Neural progenitor cell (in vitro differentiated cells): ENCODE measurements at places on chromosomes 16 and 17. TPM values are rescaled to one million over a fixed set of nuclear protein-coding genes. Genes with fewer than 3 reads are reported as not detected.

DNA sequence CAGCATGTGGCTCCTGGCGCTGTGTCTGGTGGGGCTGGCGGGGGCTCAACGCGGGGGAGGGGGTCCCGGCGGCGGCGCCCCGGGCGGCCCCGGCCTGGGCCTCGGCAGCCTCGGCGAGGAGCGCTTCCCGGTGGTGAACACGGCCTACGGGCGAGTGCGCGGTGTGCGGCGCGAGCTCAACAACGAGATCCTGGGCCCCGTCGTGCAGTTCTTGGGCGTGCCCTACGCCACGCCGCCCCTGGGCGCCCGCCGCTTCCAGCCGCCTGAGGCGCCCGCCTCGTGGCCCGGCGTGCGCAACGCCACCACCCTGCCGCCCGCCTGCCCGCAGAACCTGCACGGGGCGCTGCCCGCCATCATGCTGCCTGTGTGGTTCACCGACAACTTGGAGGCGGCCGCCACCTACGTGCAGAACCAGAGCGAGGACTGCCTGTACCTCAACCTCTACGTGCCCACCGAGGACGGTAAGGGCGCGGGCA, 645 bp downstream of the NLGN2 start:
- H3K36me3 ChIP-seq = peaks cover 8% of the 10 kb centered on the region
- H3K27me3 ChIP-seq = no peaks in the 10 kb centered on the region
- H3K4me3 ChIP-seq = no peak overlapping the region
- H3K4me1 ChIP-seq = peaks cover 19% of the 10 kb centered on the region
- DNase-seq = no peak
- no peak overlapping the region for H3K27ac ChIP-seq

GRCh38 chr17:28350271-28350670, 7.1 kb downstream of the POLDIP2 start:
- no peak overlapping the region for H3K27ac ChIP-seq
- DNase-seq = no peak
- H3K4me3 ChIP-seq = no peak overlapping the region
- H3K27me3 ChIP-seq = no peaks in the 10 kb centered on the region
- peaks cover 4% of the 10 kb centered on the region for H3K4me1 ChIP-seq
- H3K36me3 ChIP-seq = peaks cover 6% of the 10 kb centered on the region

DNA sequence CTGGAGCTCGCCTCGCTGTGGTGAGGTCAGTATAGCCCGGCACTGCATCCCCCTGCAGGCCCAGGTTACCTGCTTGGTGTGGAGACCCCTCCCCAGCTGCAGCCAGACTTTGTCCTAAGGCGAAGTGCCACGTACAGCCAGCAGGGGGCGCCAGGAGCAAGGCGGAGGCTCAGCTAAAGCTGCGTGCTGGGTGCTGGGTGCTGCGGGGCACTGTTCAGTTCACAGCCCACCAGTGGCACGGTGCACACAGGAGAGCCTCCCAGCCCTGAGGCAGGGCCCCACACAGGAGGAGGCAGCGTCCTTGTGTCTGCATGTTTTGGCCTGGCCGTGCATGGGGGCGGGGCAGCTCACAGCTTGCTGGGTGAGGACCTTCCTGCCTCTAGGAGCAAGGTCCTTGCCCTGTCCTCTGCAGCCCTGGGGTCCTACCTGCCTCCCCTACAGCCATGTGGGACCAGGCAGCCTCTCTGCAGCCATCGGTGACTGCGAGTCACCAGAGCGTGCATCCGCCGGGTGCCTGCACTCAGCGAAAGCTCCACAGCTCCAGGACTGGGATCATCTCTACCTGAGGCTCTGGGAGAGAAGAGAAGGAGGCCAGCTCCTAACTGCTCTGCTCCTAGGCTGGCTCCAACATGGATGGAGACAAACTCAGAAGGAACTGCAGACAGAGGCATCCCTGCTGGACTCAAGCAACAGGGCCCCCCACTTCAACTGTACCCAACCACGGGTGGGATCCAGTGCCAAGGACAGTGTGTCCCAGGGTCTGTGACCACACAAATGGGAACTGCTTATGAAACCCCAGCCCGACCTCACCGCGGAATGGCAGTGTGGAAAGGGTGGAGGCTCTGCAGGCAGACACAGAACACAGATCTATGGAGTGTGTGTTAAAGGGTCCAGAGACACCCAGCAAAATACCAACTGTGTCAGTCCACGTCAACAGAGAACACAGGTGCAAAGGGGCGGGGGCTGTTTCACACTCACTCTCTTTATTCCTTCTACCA, 19.0 kb downstream of the SLC7A5 start:
- H3K4me1 ChIP-seq = peaks cover 29% of the 10 kb centered on the region
- H3K36me3 ChIP-seq = no peaks in the 10 kb centered on the region
- peak; percentile 80 for DNase-seq
- H3K27me3 ChIP-seq = no peaks in the 10 kb centered on the region
- H3K4me3 ChIP-seq = no peak overlapping the region

DNA sequence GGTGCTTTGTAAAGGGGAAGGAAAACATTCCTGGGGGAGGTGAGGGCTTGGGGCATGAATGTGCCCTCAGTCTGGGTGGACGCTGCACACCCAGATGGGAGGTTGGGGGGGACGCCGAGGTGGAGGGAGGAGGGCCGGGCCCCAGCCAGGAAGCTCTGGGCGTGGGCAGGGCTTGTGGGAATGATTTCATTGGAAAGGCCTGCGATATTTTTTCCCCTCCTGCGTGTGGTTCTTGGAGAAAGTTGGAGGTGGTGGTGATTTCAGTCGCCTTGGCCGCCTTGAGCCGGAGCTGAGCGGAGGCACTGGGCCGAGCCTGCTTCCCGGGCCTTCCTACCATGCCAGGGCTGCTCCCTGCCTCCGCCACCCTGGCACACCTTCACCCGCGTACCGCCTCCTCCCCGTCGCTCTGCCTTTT, 26.4 kb upstream of the CLEC18A start:
- no peak overlapping the region for H3K4me3 ChIP-seq
- no peak overlapping the region for H3K27ac ChIP-seq
- no peak for DNase-seq
- no peaks in the 10 kb centered on the region for H3K27me3 ChIP-seq
- no peaks in the 10 kb centered on the region for H3K36me3 ChIP-seq
- no peaks in the 10 kb centered on the region for H3K4me1 ChIP-seq

DNA sequence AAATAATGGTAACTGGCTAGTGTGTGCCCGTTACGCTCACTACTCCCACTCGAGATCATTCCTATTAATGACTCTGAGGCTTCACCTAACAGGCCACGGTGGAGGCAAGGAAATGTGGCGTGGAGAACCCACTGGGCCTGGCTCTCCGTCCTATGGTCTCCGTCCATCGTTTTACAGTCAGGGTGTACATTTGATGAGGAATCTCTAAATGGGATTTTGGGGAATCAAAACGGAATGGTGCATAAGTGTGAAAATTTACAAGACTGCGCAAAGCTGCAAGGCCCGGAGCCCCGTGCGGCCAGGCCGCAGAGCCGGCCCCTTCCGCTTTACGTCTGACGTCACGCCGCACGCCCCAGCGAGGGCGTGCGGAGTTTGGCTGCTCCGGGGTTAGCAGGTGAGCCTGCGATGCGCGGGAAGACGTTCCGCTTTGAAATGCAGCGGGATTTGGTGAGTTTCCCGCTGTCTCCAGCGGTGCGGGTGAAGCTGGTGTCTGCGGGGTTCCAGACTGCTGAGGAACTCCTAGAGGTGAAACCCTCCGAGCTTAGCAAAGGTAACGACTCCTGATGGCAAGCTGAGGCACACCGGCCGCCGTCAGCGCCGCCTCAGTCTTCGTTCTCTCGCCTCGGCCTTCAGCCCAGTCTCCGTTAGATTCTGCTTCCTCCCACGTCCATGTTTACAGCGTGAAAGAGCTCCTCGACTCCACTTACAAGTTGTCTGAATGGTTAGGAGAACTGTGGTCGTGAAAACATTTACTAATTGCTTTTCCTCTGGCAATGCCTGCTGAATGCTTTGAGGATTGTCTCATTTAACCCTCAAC, at the start of gene RAD51C:
RAD51C (plus strand) TSS at position 364 of the 817 bp plus-strand sequence; CDS start at position 406, 42 bp downstream.
- H3K27ac ChIP-seq = no peak within 1 kb of the TSS
- DNase-seq = peak; percentile 69
- peak within 1 kb of the TSS; percentile 35 for H3K4me3 ChIP-seq
- peaks cover 14% of the 10 kb centered on the region for H3K4me1 ChIP-seq
- no peaks in the 10 kb centered on the region for H3K36me3 ChIP-seq

DNA sequence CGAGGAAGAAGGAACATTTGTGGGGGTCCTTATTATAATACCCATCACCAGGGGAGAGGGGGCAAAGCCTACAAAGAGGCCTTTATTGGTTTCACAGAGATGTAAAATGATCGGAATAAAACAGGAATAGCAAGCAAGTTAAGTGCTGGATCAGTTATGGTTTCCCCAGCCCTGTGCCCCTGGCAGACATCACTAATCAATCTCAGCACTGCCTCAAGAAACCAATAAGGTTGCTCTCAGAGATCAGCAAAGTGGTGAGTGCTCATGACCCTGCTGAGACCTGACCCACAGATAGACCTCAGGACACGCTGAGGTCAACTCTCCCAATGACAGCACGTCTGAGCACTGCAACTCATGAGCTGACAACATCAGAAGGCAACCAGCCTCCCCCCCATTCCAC, 66.3 kb downstream of the ZNF423 start:
- no peak overlapping the region for H3K4me3 ChIP-seq
- H3K36me3 ChIP-seq = no peaks in the 10 kb centered on the region
- no peaks in the 10 kb centered on the region for H3K27me3 ChIP-seq
- H3K27ac ChIP-seq = no peak overlapping the region
- no peak for DNase-seq
- peaks cover 8% of the 10 kb centered on the region for H3K4me1 ChIP-seq

GRCh38 chr16:4347765-4348509, 3.2 kb downstream of the PAM16 start:
- no peak for DNase-seq
- H3K27me3 ChIP-seq = peaks cover 6% of the 10 kb centered on the region
- H3K36me3 ChIP-seq = no peaks in the 10 kb centered on the region
- no peak overlapping the region for H3K27ac ChIP-seq
- peaks cover 4% of the 10 kb centered on the region for H3K4me1 ChIP-seq

DNA sequence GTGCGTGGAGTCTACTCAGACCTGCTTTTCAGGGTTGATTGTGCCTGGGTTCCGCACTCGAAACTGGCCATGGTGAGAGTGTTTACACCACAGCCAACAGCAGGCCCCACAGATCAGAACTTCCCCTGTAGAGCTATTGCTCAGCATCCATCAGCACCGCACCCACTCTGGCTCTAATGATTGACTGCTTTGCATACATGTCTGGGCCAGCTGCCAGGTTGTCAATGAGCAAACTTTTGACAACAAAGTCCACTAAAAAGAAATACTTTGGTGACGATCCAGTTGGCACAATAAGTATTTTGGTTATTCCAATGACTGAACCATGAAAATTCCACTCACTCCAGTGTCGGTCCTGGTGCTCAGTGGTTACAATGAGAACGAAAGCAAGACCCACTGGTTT, 190.7 kb downstream of the FOXL1 start:
- no peaks in the 10 kb centered on the region for H3K27me3 ChIP-seq
- H3K4me3 ChIP-seq = no peak overlapping the region
- H3K36me3 ChIP-seq = no peaks in the 10 kb centered on the region
- no peak for DNase-seq

DNA sequence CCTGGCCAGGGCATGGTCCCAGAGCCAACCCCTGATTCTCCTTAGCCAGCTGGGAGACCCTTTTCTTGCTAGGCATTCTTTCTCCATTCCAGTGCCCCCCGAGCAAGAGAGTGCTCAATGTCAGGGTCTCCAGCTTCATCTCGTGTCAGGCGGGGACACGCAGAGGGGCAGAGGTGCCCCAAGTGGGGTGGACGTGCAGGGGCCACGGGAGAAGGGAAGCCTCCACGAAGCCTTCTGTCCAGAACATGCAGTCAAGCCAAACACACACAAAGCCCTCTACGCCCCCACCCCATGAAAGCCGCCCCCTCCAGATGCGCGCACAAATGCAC, 852 bp downstream of the GPR139 start:
- H3K27ac ChIP-seq = no peak overlapping the region
- peaks cover 36% of the 10 kb centered on the region for H3K4me1 ChIP-seq
- peak overlapping the region; percentile 59 for H3K4me3 ChIP-seq
- no peak for DNase-seq
- H3K27me3 ChIP-seq = peaks cover 76% of the 10 kb centered on the region
- H3K36me3 ChIP-seq = no peaks in the 10 kb centered on the region

Gene OR1A2
- total RNA-seq = not detected in 2 replicates

- H3K4me1 ChIP-seq = no peaks in the 10 kb centered on the region
- H3K27ac ChIP-seq = no peak overlapping the region
- H3K27me3 ChIP-seq = no peaks in the 10 kb centered on the region
- no peak overlapping the region for H3K4me3 ChIP-seq
Measured at GRCh38 chr16:80718480-80719220, 85.7 kb downstream of the CDYL2 start.

DNA sequence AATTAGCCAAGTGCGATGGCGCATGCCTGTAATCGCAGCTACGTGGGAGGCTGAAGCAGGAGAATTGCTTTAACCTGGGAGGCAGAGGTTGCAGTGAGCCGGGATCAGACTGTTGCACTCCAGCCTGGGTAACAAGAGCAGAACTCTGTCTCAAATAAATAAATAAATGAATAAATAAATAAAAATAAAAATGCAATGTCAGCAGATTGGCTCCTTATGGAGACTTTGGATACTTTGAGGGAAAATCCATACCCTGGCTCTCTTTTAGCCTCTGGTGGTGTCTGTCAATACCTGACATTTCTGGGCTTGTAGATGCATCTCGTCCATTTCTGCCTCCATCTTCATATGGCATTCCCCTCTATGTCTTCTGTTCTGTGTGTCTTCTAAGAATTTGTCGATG, 66.7 kb downstream of the RBFOX1 start:
- no peak for DNase-seq
- H3K4me1 ChIP-seq = no peaks in the 10 kb centered on the region
- H3K27ac ChIP-seq = no peak overlapping the region
- no peaks in the 10 kb centered on the region for H3K36me3 ChIP-seq

- peak overlapping the region; percentile 84 for H3K27ac ChIP-seq
- H3K27me3 ChIP-seq = no peaks in the 10 kb centered on the region
- H3K4me1 ChIP-seq = peaks cover 11% of the 10 kb centered on the region
- peak overlapping the region; percentile 70 for H3K4me3 ChIP-seq
Measured at GRCh38 chr16:30658731-30659506, 688 bp downstream of the FBRS start.

Gene CD300LB
- not detected in 2 replicates for total RNA-seq

GRCh38 chr17:69501591-69502468, 87.3 kb downstream of the MAP2K6 start:
- H3K27me3 ChIP-seq = no peaks in the 10 kb centered on the region
- peak; percentile 27 for DNase-seq
- H3K27ac ChIP-seq = no peak overlapping the region
- no peak overlapping the region for H3K4me3 ChIP-seq
- peaks cover 54% of the 10 kb centered on the region for H3K4me1 ChIP-seq

- no peak overlapping the region for H3K27ac ChIP-seq
- no peaks in the 10 kb centered on the region for H3K4me1 ChIP-seq
- H3K4me3 ChIP-seq = no peak overlapping the region
- H3K36me3 ChIP-seq = no peaks in the 10 kb centered on the region
- DNase-seq = no peak
Measured at GRCh38 chr16:83542491-83542890, 265.3 kb upstream of the HSBP1 start.
